Neural crest cell (in vitro differentiated cells): ENCODE measurements at places on chromosomes 6 and 20. TPM values are rescaled to one million over a fixed set of nuclear protein-coding genes. Genes with fewer than 3 reads are reported as not detected.

The SLA2 gene
- 0.16 TPM in 1 of 2 replicates, not detected in the other for total RNA-seq

The WFDC5 gene
- total RNA-seq, result not detected in 2 replicates

The HLA-DMB gene
- total RNA-seq, result 0.59 and 0.63 TPM in 2 replicates

The SLC22A16 gene
- total RNA-seq, result not detected in 2 replicates

The DEFB132 gene
- total RNA-seq, result not detected in 2 replicates

The HUS1B gene
- total RNA-seq, result 0.40 and 0.59 TPM in 2 replicates

The MYT1 gene
- total RNA-seq, result 4.0 and 4.3 TPM in 2 replicates

The TREM2 gene
- not detected in 2 replicates for total RNA-seq

The SAMD5 gene
- 1.5 and 1.6 TPM in 2 replicates for total RNA-seq

The HCRTR2 gene
- not detected in 2 replicates for total RNA-seq

The MYH7B gene
- 0.55 and 0.77 TPM in 2 replicates for total RNA-seq

The DAAM2 gene
- total RNA-seq, result 17.6 and 18.2 TPM in 2 replicates

The CEP57L1 gene
- 19.8 and 21.9 TPM in 2 replicates for total RNA-seq

The CLIC5 gene
- total RNA-seq, result 0.20 TPM in 1 of 2 replicates, not detected in the other

The SLC22A7 gene
- 0.37 TPM in 1 of 2 replicates, not detected in the other for total RNA-seq

The TULP1 gene
- not detected in 2 replicates for total RNA-seq

The SYCP2 gene
- total RNA-seq, result 1.9 and 2.3 TPM in 2 replicates

The STK4 gene
- total RNA-seq, result 41.2 and 46.4 TPM in 2 replicates

The COL21A1 gene
- total RNA-seq, result not detected in 2 replicates

The SOX18 gene
- total RNA-seq, result not detected in 2 replicates

The KHDRBS2 gene
- 7.0 and 7.3 TPM in 2 replicates for total RNA-seq

The RNF114 gene
- total RNA-seq, result 53.0 and 59.0 TPM in 2 replicates

The WFDC10A gene
- total RNA-seq, result not detected in 2 replicates

The TRAPPC3L gene
- total RNA-seq, result not detected in 2 replicates

The TGM3 gene
- total RNA-seq, result 0.23 and 0.43 TPM in 2 replicates

The TUBB1 gene
- total RNA-seq, result not detected in 2 replicates

The NOX3 gene
- total RNA-seq, result not detected in 2 replicates

The SYCP2L gene
- 5.6 and 9.9 TPM in 2 replicates for total RNA-seq

The TBC1D32 gene
- total RNA-seq, result 11.3 and 13.6 TPM in 2 replicates

The ALDH8A1 gene
- total RNA-seq, result 0.58 and 1.2 TPM in 2 replicates

The RBM24 gene
- 3.4 and 4.0 TPM in 2 replicates for total RNA-seq

The PRND gene
- total RNA-seq, result not detected in 2 replicates

The GOPC gene
- 30.7 and 31.5 TPM in 2 replicates for total RNA-seq
